ENCODE measurements at places on chromosomes 4 and X.

- DNase-seq: no peak
Measured at GRCh38 chr4:73730867-73731266, 9.5 kb upstream of the CXCL8 start.

DNA sequence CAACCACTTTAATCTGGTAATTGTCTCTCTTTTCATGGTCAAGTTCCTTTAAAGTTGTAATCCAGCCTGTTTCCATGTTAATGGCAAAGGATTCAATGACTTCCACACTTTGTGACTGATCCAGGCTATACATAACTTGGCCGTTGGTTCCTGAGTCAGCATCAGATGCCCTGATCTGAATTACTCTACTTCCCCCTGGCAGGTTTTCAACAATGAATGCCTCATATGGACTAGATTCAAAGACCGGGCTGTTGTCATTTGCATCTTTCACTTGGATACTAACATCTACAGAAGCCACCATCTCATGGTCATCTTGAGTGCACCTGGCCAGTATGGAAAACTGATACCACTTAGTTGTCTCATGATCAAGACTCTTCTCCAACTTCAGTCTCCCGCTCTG is 62.6 kb upstream of the MTNR1A start:
- DNase-seq: no peak

- peak; percentile 33 for DNase-seq
Measured at GRCh38 chr4:123555233-123555806, 158.7 kb downstream of the SPRY1 start.

DNA sequence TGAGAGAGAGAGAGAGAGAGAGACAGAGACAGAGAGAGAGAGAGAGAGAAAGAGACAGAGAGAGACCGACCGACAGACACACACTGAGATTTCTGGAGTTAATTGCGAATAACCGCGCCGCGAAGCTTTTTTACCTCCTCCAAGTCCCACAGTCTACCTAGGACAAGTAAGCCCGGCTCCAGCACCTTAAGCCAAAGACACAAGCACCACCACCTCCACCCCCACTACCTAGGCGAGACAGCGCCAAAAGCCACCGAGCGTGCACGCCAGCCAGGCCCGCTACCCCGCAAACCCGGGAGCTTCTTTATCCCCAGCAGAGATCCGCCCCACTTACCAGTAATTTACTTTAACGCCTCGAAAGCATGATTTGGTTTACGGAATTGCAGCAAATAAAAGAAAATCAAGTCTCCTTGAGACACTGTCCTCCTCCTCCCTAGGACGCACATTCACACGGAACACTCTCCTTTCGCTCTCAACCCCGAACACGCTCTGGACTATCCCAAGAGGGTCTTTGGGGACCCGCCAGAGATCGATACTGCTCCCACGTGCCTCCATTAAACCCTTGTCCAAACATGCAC is 649.6 kb upstream of the DIPK2B start:
- DNase-seq: no peak

DNA sequence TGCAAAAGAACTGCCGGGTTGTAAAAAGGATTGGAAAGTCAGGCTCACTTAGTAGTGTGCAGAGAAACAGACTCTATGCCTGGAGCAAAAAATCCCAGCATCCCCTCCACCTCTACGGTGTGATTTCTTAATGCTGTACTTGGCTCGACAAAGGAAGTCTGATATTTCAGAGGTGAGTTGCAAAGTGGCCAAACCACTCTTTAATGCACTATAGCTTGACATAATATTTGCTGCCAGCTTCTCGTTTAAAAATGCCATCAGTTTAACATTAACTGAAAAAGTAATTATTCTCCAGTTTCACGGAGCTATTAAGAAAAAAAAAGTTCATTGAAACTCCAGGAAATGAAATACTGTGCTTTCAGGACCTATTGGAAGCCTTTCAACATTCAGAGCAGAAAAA is 448.3 kb upstream of the ZFP42 start:
- no peak for DNase-seq

DNA sequence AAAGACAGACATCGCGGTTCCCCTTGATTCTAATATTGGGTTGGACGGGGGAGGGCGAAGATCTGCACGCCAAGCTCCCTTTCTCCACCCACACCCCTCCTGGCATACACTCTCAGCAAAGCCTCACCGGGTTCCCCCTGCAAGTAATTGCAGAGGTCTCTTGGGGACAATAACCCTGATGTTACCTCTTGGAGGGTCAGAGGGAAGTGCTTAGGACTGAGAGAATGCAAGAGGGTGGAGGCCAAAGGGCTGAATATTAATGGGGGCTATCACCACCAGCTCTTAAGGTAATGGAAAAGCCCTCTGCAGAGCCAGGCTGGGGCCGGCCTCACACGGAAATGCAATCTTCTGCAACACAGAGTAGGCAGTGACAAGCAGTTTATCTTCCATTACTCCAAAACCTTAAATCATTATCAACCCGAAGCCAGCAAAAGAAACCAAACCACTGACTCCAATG is 344.1 kb upstream of the GATB start:
- no peak for DNase-seq

- DNase-seq: no peak
Measured at GRCh38 chr4:15427161-15427560, 672 bp upstream of the C1QTNF7 start.

- DNase-seq: no peak
Measured at GRCh38 chrX:104112326-104112951, at the start of gene ZCCHC18. Gene ZCCHC18, plus strand, starts transcription at chrX:104112523. Its CDS starts 1,589 bp downstream, at chrX:104114112.

DNA sequence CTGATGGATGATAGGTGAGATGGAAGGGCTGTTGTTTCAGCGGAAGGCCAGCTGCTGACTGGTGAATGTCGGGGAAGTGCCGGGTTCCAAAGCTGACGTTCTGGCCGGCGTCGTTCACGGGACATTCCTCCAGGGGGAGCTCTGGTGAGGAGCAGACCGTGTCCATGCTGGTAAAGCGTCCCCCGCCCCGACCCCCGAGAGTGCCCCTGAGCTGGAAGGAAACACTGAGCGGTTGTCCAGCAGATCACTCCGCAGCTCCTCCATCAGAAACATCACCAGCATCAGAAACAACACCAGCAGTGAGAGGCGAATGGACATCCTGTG is 18.6 kb upstream of the ADRA2C start:
- DNase-seq: no peak

DNA sequence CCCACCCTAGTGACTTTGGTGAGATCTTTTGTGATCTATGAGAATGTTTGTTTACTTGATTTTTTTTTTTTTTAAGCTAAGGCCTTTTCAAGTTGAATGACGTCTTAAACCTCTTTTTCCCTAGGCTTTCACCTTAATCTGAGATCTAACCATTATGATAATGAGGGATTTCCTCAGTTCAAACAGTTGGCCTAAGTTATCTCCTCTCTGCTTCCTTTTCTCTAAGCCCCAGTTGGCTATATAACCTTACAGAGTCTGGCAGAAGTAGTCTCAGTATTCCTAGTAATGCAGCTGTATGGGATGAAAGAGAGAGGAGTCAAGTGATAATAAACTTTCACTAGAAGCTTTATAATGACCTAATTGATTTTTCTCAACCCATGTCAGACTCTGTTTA is 99.0 kb downstream of the STIM2 start:
- no peak for DNase-seq

- no peak for DNase-seq
Measured at GRCh38 chr4:3709846-3710441, 56.2 kb upstream of the ADRA2C start.

DNA sequence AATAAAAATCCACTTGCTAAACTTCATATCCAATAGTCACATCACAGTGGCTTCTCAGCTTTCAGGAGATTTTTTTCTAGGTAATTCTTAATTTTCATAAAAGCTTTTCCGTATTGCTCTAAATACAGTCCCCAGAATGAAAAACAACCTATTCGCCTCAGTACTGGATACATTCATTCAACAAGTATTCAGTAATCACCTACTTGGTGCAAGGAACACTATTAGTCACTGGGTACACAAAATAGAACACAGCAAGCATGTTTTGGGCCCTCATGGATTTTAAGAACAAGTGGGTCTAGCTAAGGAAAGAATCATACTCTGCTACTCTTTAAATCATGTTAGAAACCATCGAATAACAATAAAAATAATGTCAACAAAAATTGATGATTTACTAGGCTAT is 2.8 kb upstream of the BEX3 start:
- no peak for DNase-seq

GRCh38 chr4:53128706-53129357 is 237.0 kb downstream of the SCFD2 start:
- DNase-seq: no peak

DNA sequence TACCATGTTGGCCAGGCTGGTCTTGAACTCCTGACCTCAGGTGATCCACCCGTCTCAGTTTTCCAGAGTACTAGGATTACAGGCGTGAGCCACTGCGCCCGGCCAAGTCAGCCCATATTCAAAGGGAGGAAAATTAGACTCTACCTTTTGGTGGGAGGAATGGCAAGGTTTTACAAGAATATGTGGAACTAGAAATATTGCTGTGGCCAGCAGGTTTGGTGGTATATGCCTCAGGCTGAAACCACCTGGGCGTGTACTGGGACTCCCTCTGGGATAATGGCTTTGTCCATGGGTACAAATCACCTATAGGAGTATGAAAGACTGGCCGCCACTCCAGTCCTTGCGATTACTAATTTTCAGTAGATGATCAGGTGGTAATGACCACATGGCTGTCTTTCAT is 32.4 kb downstream of the SAT1 start:
- no peak for DNase-seq

DNA sequence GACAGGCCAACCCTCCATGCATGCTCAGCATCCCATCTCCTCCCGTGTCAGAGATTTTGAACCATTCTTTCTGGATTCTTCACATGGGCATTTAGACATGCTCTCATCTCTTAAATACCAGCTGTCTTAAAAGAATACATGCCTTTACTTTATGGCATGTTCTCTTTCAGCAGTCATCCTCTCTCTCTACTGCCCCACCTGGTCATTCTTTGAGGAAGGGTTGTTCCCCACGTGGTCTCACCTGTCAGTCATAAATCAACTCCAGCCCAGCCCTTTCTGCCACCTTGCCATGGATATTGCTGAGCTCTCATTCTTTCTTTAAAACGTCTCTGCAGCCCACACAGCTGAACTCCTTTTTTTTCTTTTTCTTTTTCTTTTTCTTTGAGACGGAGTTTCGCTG is 111.3 kb downstream of the ARHGAP10 start:
- no peak for DNase-seq

- DNase-seq: no peak
Measured at GRCh38 chr4:80196922-80197573, at the start of gene PRDM8. Gene PRDM8, plus strand, starts transcription at chr4:80197503. Its CDS starts 2,578 bp downstream, at chr4:80200081.

- DNase-seq: no peak
Measured at GRCh38 chr4:27100713-27101112, 240.1 kb downstream of the STIM2 start.

- no peak for DNase-seq
Measured at GRCh38 chr4:165361810-165362209, 17.0 kb upstream of the CPE start.

DNA sequence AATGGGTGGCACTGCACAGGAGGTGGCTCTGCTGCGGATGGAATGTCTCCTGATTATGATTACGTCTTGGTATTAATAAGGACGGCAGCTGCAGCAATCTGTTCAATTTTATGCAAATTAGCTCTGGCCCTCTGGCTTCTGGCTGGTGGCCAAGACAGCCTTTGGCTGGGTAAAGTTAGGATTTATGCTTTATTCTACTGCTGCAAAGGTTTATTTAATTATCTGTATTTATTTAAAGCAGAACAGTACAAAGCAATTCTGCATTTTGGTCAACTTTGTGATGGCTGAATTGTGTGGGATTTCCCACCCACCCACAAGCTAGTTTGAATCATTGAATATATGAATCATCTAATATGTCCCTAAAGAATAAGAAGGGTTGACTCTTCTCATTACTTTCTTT is 745.6 kb upstream of the FAM241A start:
- no peak for DNase-seq

DNA sequence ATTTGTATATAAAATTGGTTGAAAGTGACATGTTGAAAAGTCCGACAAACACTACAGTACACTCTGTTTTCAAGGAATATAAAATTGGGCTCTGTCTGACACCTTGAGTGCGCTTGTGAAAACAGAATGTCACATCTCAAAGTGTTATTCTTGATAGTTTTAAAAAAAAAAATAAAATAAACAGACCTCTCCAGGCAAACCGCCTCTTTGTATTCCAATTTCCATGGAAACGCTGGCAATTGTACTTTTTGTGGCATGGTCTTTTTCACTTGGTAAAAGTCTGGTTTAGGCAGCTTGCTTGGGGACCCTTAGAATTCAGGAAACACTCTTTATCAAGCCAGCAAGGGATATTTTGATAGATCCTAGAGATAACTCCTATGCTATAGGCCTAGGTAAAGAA is 302.5 kb downstream of the RAB28 start:
- no peak for DNase-seq

- DNase-seq: no peak
Measured at GRCh38 chrX:10847333-10847732, 226.9 kb upstream of the MID1 start.

DNA sequence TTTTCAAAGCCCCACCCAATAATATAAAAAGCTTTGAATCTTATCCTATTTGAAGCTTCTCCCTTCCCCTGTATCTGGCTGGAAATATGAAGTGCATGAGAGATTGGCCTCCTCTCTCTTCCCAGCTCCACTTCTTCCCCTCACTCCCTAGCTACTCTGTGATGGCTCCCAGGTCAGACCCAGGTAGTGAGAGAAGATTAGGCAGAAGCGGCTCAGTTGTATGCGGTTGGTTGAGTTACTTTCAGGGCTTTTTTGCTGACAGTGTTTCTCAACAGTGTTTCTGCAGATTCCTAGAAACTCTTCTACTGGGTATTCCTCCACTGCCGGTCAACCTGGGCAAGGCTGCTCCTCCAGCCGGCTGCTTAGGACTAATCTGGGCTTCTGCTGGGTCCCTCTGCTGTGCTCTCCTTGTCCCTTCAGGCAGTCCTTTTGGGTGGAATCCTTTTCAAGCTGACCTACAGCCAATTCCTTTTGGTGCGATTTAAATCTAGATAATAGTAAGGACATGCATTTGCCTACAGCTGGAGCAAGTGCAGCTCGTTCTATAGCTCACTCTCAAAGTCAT is 87.4 kb upstream of the SLC7A11 start:
- no peak for DNase-seq

- DNase-seq: no peak
Measured at GRCh38 chr4:94941706-94942105, 184.0 kb downstream of the BMPR1B start.

DNA sequence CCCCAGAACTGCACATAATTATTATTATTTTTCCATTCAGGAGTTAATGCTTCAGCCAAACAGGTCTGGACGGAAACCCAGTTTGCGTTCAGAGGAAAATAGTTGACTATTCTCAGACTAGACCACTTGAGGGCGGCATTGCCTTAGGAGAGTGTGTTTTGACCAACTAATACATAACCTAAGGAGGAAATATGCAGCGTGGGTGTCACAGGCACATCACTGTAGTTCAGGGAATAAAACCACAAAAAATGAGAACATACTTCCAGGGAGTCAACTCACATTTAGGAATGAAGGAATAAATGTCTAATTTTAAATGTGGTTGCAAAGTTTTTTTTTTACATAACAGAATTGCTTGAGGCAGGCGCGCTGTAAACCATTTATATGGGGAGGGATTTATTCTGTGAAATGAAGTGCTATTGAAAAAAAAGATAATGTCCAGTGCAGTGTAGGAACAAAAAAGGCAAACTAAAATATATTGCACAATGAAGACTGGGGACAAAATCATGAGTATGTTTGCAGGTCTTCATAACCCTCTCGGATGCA is 93.3 kb downstream of the SYNPO2 start:
- DNase-seq: peak; percentile 19

- no peak for DNase-seq
Measured at GRCh38 chrX:152136312-152136711, 2.1 kb downstream of the MAGEA10 start.

All from GDM1 (cell line).